ENCODE measurements at places on chromosomes 7 and 10.

- DNase-seq = no peak
Observed at GRCh38 chr10:70589762-70590654, 12.5 kb downstream of the PRF1 start.

GRCh38 chr10:3886641-3887251 is 101.7 kb upstream of the KLF6 start:
- DNase-seq = no peak

GRCh38 chr7:134692344-134692705 is 45.7 kb downstream of the BPGM start:
- DNase-seq = no peak

- no peak for DNase-seq
Observed at GRCh38 chr7:26782501-26782900, 81.9 kb downstream of the SKAP2 start.
